ENCODE measurements at places on chromosomes 4 and X.

- DNase-seq = no peak
Observed at GRCh38 chr4:41216294-41217019, 2.1 kb upstream of the APBB2 start.

- DNase-seq = no peak
Observed at GRCh38 chr4:107862658-107863057, 37.9 kb downstream of the SGMS2 start.

GRCh38 chr4:153154007-153154975 lies 50.0 kb upstream of the TRIM2 start:
- no peak for DNase-seq

DNA sequence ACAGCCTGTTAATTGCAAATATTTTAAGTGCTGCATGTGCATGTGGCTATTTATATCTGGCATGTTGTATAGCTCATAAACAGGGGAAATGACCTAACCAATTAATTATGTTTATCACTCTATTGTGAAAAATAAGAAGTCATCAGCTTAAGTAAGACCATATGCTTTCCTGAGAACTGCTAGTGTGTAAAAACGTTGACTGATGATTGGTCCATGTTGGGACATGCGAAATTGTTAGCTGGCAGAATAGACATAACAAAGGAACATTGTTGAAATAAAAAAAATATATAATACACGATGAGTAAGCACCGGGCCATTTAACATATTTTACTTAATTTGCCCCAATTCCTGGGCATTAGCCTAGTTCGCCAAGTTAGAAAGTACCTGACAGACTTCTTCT lies 207.5 kb downstream of the ANK2 start:
- no peak for DNase-seq

DNA sequence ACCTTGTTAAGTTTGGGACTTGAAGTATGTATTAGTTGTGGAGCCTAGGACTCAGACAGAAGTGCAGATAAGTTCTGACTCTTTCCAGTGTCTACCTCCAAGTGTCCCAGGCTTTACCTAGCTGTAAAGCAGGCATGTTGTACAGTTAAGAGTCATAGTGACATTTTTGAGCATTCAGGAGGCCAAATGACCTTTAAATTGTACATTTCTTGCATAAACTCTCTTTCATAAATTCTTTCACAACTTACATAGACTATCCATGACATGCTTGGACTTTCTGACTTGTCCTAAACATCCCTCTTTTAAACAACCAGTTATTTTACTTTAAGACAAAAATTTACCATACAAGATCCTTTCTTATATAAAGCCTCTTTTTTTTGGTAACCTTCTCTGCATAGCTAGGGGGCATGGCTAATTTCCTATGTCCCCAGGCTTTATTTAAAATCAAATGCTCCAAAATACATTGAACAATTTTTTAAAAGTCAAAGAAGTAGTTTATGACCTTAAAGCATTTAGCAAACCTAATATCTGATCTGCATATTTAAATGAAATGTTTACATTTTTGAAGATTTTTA lies 40.1 kb upstream of the UGT8 start:
- no peak for DNase-seq

GRCh38 chr4:154399259-154399974 lies 92.2 kb downstream of the DCHS2 start:
- DNase-seq = no peak

- no peak for DNase-seq
Observed at GRCh38 chr4:139641218-139641617, 24.4 kb upstream of the MGST2 start.

- DNase-seq = no peak
Observed at GRCh38 chrX:84469226-84469625, 33.0 kb downstream of the HDX start.

DNA sequence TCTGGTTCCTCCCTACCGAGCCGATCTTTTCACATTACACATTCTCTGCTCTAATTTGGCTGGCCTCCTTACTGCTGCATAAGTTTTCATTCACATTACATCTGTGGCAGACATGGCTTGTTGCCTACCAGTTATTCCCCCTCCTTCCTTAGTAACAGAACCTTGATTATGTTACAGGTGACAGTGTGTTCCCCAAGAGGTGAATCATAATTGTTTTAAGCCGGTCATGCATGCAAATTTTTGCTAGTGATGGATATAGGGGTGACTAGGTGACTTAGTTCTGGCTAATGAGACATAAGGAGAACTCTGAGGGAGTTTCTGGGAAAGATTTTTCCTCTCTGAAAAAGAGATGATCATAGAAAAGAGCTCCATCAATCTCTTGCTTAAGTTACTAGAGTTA lies 8.4 kb upstream of the LAMP2 start:
- no peak for DNase-seq

GRCh38 chrX:7941390-7942042 lies 14.3 kb upstream of the PNPLA4 start:
- no peak for DNase-seq

GRCh38 chr4:29588617-29589016 lies 1131.6 kb upstream of the PCDH7 start:
- no peak for DNase-seq

DNA sequence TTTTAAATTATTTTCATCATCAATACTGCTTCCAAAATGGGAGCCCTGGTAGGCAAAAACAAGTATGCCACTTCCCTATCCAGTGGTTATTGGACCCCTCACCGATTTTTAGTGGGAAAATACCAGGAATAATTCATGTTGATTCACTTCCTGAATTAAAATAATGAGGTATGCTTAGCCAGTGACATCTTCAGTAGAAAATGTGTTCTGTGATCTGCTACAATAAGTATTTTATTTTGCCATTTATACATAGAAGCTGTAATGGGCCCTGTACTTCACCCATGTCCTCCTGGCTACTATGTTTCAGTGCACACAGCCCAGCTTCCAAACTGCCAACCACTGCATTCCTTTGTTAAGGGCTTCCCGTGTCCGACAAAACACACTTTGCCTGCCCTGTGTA lies 41.0 kb upstream of the KLHL34 start:
- DNase-seq = no peak

DNA sequence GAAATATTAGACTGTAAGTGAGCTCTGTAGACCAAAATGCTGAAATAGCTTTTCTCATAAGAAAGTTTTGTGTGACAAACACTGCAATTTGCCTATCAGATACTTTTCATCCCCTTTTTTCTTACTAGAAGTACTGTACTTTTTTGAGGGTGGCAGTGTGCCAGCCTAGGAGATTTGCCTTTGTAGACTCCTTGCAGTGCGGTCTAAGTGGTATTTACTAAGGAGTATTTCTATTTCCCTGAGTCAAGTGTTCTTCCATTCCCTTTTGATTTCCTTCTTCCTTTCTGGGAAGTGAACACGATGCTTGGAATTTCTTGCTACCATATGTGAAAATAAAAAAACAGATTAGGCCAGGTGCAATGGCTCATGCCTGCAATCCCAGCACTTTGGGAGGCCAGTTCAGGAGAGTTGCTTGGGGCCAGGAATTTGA lies 34.6 kb downstream of the PDLIM5 start:
- no peak for DNase-seq

DNA sequence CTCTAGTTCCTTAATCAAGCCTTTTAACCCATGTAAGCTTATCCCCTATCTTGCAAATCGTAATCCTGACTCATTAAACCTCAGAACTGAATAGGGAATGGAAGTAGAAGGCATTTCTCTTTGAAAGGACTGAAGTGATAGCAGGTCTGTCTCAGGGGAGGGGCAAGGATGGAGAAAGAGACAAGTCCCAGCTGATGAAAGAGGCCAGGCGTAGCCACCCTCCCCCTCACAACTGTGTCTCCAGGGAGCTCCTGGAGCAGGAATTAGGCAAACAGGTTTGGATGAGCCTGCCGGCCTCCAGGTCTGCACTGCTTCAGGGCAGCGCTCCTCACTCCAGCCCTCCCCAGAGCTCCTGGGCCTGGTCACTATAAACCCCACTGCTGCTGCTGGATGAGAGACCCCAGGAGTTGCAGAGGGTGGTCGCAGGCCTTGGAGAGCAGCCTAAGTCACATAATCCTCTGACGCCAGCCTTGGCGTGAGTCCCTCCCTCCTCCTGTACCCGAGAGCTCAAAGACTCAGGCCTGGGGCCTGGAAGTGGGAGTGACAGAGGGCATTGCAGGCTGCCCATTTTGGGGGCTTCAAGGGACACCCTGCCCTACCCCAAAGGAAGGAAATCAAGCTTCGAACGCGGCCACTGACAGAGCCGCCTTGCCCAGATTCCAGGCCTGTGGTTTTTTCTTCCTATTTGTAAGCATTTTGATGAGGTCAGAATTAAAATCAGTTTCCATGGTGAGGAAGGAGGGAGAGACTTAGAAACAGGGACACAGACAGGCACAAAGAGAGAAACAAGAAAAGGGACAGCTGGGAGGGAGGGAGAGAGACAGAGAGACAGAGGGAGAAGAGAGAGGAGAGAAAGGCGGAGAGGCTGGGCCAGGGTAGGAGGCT lies 21.2 kb upstream of the MSX1 start:
- no peak for DNase-seq

DNA sequence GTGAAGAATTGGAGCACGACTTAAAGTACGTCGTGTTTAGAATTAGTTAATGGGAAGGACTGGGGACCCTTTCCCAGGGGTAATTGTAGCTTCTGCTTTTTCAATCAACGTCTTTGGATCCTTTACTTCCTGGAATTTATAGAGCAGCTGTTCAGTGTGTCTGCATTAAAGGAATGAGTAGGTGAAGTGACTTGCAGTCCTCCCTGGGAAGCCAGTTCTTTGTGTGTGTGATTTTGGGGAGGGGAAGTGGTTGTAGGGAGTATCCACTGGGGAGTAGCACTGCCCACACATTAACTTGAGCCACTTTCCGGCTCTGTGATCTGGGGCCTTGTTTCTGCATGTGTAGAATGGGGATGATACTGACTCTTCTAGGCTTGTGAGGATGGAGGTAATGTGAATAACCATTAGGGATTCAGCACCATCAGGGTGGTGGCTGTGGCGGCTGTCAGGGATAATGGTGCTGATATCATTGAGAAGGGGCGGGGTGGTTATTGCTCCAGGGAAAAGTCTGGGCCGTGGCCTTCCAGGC lies 54.7 kb downstream of the TMEM131L start:
- no peak for DNase-seq

DNA sequence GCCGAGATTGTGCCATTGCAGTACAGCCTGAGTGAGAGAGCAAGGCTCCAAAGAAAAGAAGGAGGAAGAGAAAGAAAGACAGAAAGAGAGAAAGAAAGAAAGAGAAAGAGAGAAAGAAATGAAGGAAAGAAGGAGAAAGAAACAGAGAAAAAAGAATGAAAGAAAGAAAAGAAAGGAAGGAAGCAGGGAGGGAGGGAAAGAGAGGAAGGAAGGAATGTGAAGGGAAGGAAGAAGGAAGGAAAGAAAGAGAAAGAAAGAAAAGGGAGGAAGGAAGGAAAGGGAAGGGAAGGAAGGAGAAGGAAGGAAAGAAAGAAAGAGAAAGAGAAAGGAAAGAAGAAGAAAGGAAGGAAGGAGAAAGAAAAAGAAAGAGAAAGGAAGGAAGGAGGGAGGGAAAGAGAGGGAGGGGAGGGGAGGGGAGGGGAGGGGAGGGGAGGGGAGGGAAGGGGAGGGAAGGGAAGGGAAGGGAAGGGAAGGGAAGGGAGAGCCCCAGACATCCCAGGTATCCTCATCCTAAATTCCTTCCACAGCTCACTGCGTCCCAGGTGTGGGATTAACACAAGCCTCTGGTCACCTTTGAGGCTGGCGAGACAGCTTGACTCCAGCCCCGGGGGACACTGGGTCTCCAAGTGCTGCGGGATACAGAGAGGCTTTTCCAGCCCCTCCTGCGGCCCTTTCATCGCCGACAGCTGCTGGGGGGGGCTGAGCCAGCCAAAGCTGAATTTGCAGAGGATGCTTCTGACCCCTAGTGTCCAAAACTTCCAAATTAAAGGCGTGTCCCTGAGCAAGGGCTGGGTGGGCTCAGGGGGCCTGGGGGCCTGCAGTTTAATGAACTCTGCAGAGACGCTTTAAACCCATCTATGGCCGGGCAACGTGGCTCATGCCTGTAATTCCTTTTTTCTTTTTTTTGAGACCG lies 24.2 kb upstream of the CSF2RA start:
- no peak for DNase-seq

- DNase-seq = no peak
Observed at GRCh38 chr4:3779509-3779908, 13.3 kb downstream of the ADRA2C start.

- DNase-seq = no peak
Observed at GRCh38 chr4:33577791-33578190, 2666.5 kb downstream of the ARAP2 start.

DNA sequence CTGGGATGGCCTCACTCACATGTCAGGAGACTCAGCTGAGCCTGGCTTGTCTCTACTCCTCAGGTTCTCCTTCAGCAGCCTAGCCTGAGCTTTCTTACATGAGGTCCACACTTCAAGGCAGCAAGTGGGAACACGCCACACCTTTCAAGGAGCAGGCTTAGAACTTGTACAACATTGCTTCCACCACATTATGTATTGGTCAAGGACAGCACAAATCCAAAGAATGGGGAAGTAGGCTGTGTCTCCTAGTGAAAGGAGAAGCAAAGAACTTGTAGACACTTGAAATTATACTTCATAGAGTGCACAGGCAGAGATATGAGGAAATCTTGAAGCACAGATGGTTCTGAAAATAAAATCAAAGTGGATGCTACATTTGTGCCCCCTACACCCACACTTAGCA lies 120.9 kb upstream of the NOCT start:
- DNase-seq = no peak

GRCh38 chrX:139058831-139059495 lies 347.4 kb upstream of the FGF13 start:
- DNase-seq = no peak

- DNase-seq = no peak
Observed at GRCh38 chr4:127249767-127250108, 383.0 kb upstream of the INTU start.

GRCh38 chr4:337932-338758 lies 531 bp downstream of the ZNF141 start:
- DNase-seq = no peak

- no peak for DNase-seq
Observed at GRCh38 chr4:78602334-78602733, 50.8 kb downstream of the ANXA3 start.

DNA sequence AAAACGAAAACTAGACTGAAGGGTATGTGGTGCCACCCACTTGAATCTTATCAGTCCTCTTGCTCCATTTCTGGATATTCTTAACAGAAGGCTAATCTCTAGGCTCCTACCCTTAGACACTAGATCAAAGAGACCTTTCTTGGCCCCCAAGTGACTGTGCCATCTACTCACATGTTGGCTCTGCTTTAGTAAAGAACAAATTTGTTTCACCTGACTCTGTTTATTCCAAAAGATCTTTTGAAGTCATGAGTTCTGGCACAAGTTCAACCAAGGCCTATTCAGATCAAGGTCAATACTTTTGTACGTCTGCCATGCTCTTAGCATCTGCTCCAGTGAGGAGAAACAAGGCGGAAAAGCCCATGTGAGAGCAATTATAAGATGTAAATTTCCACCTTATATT lies 37.3 kb downstream of the MAGEB17 start:
- DNase-seq = no peak

Data from omental fat pad (tissue), 4 donors.